ENCODE measurements at places on chromosomes 1 and 21.

GRCh38 chr1:207058878-207059867 lies 6.1 kb downstream of the PFKFB2 start:
- no peak for DNase-seq

- no peak for DNase-seq
Measured at GRCh38 chr1:170410401-170411166, 121.4 kb upstream of the GORAB start.

DNA sequence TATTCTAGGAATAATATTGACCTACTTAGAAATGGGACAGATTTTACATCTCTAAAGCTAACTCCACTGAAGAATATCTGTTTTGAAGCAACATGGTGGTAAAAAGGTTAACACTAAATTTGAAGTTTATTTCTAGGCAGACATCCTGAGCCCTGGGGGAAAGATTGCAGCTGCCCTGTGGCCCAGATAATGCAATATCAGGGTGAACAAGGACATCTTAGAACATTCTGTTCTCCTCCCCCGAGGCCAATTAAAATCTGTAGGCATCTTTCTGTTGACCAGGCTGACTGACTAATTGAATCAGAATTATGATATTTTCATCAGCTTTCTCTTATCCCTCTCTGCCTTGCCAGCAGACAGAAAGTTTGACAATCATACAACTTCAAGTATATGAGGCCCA lies 149.8 kb upstream of the DUSP10 start:
- no peak for DNase-seq

DNA sequence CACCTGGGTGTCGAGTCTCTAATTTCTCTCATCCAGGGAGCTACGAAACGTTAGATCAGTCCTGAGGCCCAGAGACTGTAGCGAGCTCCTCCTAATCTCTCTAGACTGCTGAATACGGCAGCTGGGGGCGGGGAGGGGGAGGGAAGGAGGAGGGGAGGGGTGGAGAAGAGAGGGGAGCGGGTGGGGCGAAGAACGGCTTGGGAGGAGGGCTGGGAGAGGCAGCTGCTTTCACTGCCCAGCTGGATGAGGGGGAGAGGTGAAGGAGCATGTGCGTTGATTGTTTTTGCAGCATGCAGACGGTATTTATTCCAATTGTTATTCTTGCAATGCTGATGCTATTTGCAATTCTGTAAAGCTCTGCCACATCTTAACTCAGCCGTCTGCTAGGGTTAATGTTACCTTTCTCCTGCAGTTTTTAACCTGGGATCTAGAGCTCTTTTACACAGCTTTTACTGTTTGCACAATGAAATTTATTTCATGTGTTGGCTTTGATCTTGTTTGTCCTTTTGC lies 790 bp downstream of the DNAJC6 start:
- DNase-seq, result no peak

DNA sequence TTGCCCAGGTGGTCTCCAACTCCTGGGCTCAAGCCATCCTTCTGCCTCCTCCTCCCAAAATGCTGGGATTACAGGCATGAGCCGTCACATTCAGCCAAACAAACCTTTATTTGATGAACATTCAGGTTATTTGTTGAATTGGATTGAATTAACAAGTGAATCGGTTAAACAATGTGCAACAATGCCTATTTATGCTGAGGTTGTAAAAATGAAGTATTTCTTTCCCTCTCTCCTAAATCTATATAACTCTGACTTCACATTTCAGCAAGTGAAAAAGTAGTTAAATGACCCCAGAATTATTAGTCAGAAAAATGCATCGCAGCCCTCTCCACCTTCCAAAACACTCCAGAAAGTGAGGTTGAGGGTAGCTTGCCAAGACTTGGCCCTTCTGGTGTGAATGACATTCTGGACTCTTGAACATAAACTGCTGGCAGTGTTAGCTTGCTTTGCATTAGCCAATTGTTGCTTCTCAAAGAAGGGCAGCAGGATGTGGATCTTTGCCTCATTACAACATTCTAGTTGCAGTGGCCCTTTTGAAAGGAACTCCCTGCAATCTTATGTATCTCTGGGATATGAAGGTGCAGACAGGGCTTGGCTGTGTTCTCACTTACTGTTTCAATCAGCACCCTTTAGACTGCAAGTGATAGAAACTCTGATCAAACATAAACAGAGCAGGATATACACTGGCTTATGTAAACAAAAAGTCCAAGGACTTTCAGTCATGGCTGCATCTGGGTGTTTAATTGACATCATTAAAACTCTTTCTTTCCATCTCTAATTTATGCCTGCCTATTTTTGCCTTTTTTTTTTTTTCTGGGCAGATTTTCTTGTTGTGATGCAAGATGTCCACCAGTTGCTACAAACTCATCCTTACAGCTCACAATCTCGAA lies 22.4 kb downstream of the EDN2 start:
- DNase-seq, result no peak
